Stimulated activated CD4-positive, alpha-beta T cell treated with anti-CD3 and anti-CD28 coated beads, Interleukin-2, amount 100 ng/mL, for 24 hours (primary cell): ENCODE measurements at places on chromosomes 5 and 9.

DNA sequence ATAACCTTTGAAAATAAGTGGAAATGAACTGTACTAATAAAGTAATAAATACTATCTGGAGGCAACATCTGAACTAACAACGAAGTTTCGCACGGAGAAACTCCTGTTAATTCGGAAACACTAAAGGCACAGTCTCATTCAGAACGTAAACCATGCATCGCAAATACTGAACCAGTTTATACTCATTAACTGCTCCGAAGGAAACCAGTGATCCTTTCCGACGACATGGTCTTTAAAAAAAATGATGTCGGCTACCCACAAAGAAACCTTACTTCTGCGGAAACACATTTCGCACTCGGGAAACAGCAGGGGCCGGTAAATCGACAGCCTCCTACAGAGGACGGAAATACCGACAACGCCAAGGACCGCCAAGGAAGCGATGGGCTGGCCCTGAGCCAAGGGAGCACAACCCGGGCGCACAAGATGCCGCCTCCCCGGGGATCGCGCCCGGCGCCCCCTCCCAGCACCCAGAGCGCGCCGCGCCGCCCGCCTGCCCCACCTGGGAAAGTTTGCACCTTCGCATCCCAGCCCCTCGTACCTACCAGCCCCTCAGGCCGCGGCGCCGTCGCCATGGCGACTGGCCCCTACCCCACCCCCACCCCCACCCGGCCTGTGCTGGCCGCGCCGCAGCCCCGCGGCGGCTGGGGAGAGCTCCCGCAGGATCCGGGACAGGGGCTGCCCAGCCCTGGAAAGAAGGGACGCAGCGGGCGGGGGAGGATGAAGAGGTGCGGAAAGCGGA lies 732 bp downstream of the PRKAA1 start:
- DNase-seq, result peak; percentile 83

GRCh38 chr9:114413861-114414301 lies 26.1 kb upstream of the AKNA start:
- no peak for DNase-seq

- no peak for DNase-seq
Measured at GRCh38 chr5:91794455-91794854, 411.3 kb upstream of the ARRDC3 start.

GRCh38 chr9:130447193-130447816 lies 2.5 kb downstream of the ASS1 start:
- DNase-seq, result no peak

DNA sequence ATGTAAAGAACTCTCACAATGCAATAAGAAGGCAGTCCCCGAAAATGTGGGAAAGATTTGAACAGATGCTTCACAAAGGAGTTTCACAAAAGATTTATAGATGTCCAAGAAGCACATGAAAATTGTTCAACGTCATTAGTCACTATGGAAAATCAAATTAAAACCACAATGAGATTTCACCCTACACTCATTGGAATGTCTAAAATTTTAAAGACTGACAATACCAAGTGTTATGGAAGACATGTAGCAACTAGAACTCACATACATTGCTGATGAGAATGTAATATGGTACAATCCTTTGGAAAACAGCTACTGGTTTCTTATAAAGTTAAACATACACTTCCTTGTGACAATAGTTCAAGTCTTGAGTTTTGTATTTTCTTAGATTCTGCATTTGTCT lies 11.0 kb upstream of the RECK start:
- DNase-seq, result no peak

- DNase-seq, result no peak
Measured at GRCh38 chr5:158273035-158273434, 414.1 kb upstream of the CLINT1 start.

DNA sequence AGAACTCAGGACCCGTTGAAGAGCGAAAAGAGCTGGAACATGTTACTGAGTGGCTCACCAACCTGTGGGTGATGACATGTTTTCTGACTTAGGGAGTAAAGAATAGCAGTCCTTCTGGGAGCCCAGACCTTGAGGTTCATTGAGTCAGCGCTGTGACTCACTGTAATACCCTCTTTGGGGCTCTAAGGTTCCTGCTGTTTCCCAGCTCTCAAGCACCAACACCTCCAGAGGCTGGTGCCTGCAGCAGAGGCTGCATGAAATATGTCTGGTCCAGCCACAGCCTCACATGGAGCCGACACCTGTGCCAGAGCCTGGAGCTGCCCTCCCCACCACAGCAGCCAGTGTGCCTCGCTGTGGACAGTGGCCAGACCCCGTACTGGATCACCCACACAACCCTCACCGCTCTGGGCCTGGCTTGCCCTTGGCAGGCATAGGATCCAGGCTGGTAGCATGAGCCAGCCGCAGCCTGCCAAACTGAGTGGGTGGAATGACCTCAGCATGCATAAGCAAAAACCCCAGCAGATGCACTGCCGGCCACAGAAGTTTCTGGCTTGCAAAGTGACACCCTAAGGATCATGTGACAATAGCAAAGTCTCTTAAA lies 143.5 kb upstream of the MRPS30 start:
- no peak for DNase-seq

GRCh38 chr9:100714372-100715099 lies 136.7 kb downstream of the CAVIN4 start:
- peak; percentile 65 for DNase-seq

- no peak for DNase-seq
Measured at GRCh38 chr5:43729846-43730478, 127.0 kb downstream of the NNT start.

GRCh38 chr9:5593904-5594303 lies 35.0 kb upstream of the RIC1 start:
- no peak for DNase-seq

GRCh38 chr9:120659676-120660075 lies 54.6 kb downstream of the MEGF9 start:
- DNase-seq, result no peak

DNA sequence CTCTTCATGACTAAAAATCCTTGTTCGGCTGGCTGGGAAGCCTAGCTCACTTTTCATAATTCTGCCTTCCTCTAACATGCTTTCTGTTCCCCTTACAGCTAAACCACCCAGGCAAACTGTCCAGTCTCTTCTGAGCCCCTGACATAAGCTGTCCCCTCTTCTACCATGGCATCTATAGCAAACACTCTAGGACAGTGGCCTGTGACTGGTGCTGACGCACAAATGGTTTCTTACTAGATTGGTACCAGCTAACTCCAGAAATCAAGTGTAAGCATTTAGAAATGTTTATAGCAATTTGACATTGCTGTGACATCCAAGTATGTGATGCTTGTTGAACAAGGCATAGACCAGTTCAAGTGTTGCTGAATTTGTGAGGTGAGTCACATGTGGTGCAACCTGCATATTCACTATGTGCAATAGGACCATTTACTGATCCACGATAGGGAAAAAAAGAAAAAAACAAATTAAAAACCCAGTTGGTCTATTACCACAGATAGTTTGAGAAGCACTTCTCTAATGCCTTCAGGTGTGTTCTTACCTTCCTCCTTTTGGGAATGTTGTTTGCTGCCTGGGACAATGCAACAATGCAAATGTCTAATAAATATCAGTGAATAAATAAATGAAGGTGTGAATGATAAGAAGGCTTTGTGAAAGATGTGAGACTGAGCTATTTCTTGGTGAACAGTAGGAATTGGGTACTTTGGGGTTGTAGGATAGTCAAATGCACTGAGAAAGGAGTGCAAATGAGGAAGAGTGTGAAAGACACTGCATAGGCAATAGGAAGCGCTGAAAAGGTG lies 22.4 kb downstream of the ELOVL7 start:
- no peak for DNase-seq

DNA sequence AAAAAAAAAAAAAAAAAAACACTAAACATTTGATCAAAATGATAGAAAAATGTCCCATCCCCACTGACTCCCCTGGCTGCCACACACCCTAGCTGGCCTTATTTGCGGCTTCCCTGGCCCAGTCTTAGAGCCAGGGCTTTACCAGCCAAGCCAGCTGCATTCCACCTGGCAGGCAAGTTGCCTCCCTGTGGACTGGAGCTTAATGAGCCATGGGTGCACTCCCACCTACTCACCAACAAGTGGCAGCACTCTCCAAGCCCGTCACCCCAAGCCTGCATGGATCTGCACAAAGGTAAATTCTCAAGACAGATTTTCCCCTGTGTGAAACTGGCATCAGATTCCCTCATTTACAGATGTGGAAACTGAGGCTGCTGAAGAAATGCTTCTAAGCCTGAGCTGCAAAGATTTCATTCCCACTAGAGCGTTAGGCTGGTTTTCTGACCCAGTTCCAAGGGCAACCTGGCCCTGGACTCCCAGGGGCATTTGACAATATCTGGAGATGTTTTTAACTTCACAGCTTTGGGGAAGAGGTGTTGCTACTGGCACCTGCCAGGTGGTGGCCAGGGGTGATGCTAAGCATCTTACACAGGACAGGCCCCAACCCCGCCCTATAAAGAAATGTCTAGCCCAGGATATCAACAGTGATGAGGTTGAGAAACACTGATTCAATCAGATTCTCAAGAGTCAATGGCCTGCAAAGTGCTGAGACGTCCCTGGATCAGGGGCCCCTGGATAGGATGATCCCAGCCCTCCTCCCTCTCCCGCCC lies 21.9 kb upstream of the VDAC1 start:
- DNase-seq, result peak; percentile 55

- no peak for DNase-seq
Measured at GRCh38 chr9:87184956-87185642, 237.8 kb upstream of the GAS1 start.

DNA sequence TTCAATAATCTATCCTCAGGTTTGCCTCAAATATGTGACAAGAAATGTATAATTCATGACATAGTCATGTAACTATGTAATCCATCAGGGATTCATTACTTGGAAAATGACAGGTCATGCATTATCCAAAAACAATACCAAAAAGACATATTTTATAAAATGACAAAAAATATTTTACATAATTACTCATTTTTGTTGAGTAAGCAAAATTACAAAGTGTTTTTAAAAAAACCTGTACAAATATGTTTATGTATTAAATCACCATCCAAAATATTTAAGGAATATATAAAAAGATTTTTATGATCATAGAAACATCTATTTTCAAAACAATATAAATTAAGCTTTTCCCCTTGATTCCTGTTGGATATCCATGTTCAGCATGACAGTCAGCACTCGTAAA lies 36.7 kb upstream of the ITGA2 start:
- no peak for DNase-seq

- no peak for DNase-seq
Measured at GRCh38 chr5:151288180-151288579, 15.4 kb downstream of the SLC36A3 start.

DNA sequence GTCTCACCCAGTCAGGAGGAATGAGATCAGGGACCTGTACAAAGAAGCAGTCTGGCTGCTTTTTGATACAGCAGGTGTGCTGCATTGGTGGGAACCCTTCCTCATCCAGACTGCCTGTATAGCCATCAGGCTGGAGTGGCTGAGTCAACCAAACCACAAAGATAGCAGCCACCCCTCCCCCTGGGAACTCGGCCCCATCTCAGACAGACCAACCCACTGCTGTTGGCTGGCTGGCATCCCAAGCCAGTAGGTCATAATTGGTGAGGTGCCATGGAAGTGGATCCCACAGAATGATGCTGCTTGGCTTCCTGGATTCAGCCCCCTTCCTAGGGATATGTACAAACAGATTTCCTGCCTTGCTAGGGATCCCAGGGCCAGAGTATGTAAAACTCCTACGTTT lies 60.9 kb downstream of the YTHDC2 start:
- no peak for DNase-seq

DNA sequence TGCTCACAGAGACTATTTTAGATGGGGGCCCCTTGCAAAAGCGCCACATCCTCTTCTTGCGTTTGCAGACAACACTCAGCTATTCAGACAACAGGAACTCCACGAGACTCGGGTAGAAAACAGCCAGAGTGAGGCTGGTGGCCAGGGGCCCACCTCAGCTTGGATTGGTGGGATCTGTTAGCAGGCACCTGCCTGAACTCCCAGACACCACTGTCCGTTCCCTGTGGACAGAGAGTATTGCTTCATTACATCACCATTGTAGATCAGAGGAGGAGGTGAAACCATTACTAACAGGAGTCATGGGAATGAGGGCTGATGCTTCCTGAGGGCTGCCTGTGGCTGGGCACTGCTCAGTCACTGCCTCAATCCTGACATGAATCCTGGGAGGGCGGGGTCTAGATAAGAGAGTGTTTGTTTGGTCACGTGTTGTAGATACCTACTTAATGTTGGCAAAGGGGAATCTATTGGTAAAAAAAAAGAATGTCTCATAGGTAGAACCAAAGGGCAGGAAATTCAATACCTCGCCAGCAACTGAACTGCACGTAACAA lies 4.4 kb upstream of the RAPGEF1 start:
- no peak for DNase-seq

- DNase-seq, result no peak
Measured at GRCh38 chr9:108258640-108259039, 597.1 kb downstream of the ACTL7B start.

DNA sequence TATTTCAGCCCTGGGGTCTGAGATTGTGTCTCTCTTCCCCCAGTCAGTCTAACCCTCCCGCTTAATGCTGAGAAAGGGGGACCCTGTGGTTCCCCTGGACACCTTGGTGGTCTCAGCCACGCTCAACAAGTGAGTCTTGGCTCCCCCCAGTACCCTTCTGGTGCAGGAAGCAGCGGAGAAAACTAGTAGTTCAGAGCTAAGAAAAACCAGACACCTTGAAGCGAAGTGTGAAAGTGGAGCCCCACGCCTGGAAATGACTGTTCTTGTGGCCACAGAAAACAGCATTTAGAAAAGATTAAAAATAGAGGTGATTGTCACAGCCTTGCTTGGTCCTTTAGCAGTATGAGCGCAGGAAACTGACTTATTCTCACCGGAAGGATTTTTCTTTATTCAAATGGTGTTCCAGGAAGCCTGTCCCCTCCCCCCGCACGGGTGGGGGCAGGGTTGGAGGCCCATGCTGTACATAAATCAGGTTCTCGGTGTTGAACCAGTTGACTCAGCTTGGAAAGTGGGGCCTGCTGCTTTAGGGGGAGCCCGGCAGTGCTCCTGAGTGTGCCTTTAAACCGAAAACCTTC lies 8.1 kb downstream of the ARPC5L start:
- peak; percentile 91 for DNase-seq

- no peak for DNase-seq
Measured at GRCh38 chr5:175753536-175754402, 95.9 kb downstream of the HRH2 start.

- no peak for DNase-seq
Measured at GRCh38 chr5:140143521-140144258, 18.0 kb downstream of the IGIP start.
